ENCODE measurements at places on chromosomes 7 and 10. TPM values are rescaled to one million over a fixed set of nuclear protein-coding genes. Genes with fewer than 3 reads are reported as not detected.

DNA sequence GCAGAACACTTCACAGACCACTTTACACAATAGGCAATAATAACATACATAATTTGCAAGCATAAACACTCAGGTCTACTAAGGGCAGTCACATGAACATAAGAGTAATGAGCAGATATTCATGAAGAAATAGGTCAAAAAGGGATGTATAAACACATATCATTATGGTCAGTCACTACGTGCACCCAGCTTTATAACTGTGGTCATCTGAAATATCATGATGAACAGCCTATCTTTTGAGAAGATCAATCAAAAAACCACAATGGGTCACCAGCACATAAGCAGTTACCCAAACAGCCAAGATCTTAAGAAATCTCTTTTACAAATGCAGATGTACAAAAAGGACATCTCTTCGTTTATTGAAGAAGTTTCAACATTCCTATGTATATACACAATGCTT is 35.5 kb upstream of the DRGX start:
- DNase-seq = no peak
- H3K27ac ChIP-seq = no peak overlapping the region
- no peaks in the 10 kb centered on the region for H3K36me3 ChIP-seq
- no peak overlapping the region for H3K4me3 ChIP-seq
- H3K4me1 ChIP-seq = no peaks in the 10 kb centered on the region

C10orf53 gene
- polyA plus RNA-seq = not detected

DNA sequence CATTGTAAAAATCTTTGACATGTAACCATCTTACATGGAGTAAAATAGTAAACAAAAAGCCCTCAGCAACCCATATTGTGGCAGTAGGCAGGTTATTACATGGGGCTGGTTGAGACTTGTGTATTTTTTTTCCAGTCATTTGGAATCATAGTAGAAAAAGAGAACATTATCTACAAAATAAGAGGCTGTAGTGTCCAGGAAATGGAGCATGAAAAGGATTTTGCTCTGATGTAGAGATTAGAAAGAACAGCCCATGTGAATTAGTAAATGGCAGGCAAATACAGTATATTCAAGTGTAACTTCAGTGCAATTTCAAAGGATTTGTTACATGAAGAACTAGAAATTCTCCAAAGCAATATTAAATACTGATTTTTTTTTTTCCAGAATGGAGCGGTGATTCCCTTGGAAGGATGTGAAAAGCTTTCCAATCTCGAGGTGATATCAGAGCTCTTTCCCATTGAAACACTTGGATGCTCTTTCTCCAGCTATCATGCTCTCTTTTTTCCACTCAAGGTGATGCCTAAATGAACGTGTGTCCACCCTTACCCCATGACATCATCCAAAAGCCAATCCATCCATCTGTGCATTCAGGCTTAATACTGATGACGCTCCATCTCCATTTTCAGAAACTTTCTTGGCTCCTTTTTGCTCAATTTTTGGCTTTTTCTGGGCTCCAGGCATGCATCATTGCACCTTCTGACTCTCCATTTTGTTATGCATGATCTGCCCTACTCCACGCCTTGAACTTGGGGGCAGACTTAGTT is 1034.7 kb downstream of the TYW1 start:
- H3K27ac ChIP-seq = no peak overlapping the region
- H3K27me3 ChIP-seq = no peaks in the 10 kb centered on the region
- H3K4me3 ChIP-seq = no peak overlapping the region
- no peaks in the 10 kb centered on the region for H3K4me1 ChIP-seq

RPEL1 gene
- not detected for polyA plus RNA-seq

- H3K4me1 ChIP-seq = peaks cover 63% of the 10 kb centered on the region
- H3K27ac ChIP-seq = no peak overlapping the region
- no peaks in the 10 kb centered on the region for H3K27me3 ChIP-seq
- DNase-seq = no peak
- H3K36me3 ChIP-seq = peaks cover 8% of the 10 kb centered on the region
Observed at GRCh38 chr7:2553831-2554581, 1.3 kb downstream of the BRAT1 start.

Data from spleen (tissue), 13 donors.